ENCODE measurements at places on chromosomes 12 and 14.

GRCh38 chr12:88207921-88208620 lies 66.0 kb downstream of the TMTC3 start:
- no peak for DNase-seq

GRCh38 chr14:67166450-67166853 lies 22.8 kb upstream of the GARIN2 start:
- peak; percentile 12 for DNase-seq

DNA sequence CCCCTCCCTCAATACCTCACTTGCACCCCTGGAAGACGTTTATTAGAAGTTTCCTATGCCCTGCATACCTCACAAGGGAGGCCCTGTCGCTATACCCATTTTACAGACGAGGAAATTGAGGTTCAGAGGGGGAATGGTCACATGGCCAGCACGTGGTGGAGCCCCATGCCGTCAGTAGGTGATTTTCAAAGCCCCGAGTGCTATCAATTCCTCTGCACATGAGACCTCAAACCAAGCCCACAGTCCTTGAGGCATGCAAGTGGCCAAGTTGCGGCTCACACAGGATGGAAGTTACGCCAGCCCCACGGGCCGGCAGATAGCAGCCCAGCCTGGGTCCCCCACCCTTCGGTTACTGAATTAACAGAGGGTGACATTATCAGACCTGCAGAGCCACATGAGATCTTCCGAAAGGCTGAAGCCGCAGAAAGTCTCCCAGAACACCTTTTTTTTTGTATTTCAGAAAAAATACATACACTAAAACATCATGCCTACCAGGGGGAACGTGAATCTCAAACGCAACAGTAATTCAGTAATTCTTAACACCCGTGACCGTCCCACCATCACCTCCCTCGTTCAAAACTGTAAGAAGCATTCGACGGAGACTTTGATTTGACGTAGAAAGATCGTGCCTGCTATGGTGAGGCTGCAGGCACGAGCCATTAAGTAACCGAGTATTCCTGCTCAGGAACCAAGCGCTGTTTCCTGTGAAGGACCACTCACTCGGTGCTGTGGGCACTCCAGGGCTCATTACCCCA lies 129.0 kb downstream of the RFLNA start:
- no peak for DNase-seq

DNA sequence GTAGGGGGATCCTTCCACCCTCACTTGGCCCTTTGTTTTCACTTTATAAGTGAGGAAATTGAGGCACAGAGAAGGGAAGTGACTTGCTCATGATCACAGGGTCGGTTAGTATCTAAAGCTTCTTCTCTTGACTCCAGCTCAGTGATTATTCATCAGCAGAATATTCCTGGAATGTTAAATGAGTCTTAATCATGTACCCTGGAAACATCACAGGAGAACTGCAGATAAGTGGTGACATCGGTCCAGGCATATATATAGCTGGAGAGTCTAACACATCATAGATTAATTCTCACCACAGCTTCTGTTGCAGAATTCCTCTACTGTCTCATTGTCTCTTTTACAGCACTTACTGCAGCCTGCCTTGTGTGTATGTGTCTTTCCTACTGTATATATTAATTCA lies 69.9 kb downstream of the PAH start:
- DNase-seq: no peak

DNA sequence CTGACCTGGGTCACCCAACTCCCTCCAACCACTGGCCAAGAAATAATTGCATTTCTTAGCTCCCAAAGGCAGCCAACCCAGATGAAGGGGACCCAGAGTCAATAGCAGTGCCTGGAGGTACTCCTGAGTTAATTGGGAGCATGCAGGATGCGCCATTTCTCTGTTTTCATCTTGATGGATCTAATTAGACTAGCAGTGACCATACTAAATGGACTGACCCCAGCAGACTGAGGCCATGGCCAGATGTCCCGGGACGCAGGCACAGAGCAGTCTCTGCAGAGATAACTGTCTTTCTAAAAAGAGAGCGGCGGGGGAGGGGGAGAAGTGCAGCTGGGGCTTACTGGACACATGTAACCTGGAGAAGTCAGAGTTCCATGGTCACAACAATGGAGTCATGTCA lies 53.2 kb upstream of the CMKLR1 start:
- DNase-seq: no peak

DNA sequence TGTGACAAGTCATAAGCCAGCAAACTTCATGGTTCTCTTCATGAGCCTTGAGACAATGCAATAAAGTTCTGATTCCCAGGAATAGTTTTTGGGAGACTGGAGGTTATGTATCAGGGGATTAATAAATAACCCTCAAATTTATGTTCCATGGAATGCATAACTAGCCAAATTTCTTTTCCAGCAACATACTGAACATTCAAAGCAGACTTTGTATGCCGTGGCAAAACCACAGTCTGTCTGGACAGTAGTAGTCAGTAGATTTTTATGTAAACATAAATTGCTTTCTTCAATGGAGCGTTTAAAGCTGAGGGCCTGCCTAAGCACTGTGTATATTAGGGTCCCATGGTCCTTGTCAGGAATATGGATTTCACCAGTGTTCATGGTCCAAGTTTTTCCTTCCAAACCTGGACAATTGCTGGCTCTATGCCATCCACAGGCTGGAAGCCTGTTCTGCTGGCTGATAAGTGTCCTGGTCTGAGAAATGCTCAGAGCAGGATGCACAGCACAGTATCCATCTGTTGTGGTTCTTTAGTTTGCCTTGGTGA lies 144.9 kb downstream of the SRGAP1 start:
- no peak for DNase-seq

DNA sequence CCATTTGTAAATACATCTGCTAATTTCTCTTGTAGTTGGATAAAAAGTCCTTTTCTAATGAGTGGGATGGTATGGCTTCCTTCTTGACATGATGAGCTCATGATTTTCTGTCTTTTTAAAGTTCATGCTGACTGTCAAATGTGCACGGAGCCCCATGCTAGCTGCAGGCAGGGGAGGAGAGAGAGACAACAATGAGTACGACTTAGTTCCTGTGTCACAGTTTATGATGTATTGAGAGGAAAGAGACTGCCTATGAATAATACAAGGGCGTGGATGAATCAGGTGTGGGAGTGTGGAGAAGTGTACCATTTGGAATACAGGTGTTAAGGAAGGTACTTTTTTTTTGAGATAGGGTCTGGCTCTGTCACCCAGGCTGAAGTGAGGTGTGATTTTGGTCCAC lies 10.7 kb upstream of the TBC1D30 start:
- peak; percentile 18 for DNase-seq

DNA sequence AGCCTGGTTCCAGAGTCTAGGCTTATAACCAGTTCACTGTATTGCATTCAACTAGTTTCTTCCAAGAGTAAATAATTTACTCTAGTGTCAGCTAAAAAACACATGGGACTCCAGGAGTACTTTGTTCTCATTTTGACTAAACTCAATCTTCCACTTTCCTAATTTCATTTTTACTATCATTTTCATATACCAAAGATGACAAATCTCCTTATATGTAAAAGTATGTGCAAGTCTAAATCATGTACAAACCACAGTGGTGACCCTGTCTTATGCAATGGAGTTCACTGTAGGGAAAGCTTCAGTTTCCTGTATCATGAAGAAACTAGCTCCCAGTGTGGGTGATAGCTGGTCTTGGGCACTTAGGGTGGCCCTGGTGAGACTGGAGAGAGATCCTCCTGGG lies 151.6 kb downstream of the HELB start:
- DNase-seq: no peak

- DNase-seq: no peak
These were observed 178.3 kb downstream of the CACNA1C start for GRCh38 chr12:2231011-2231595.

- no peak for DNase-seq
These were observed 44.2 kb upstream of the PTGR2 start for GRCh38 chr14:73807457-73807856.

- no peak for DNase-seq
These were observed 467.8 kb downstream of the MDGA2 start for GRCh38 chr14:47207617-47208016.

- DNase-seq: peak; percentile 40
These were observed 22.7 kb downstream of the CLIP1 start for GRCh38 chr12:122399592-122400373.

- no peak for DNase-seq
These were observed 627 bp downstream of the CPM start for GRCh38 chr12:68932128-68932960.

GRCh38 chr14:24965934-24966578 lies 83.9 kb downstream of the STXBP6 start:
- no peak for DNase-seq
